Esophagus muscularis mucosa (tissue), 4 donors: ENCODE measurements at places on chromosomes 11 and 22. TPM values are rescaled to one million over a fixed set of nuclear protein-coding genes. Genes with fewer than 3 reads are reported as not detected.

ANKK1 gene
- 0.83 TPM for total RNA-seq

CTSF gene
- total RNA-seq = 73.1 TPM

DMC1 gene
- 1.3 TPM for total RNA-seq

- peaks cover 29% of the 10 kb centered on the region for H3K36me3 ChIP-seq
- H3K4me3 ChIP-seq = no peak overlapping the region
- no peak for DNase-seq
Observed at GRCh38 chr11:44608991-44609782, 43.7 kb downstream of the CD82 start.

GRCh38 chr11:76073724-76074123 lies 132.6 kb downstream of the WNT11 start:
- H3K4me3 ChIP-seq = no peak overlapping the region
- peaks cover 26% of the 10 kb centered on the region for H3K4me1 ChIP-seq
- H3K27me3 ChIP-seq = no peaks in the 10 kb centered on the region
- DNase-seq = no peak
- H3K36me3 ChIP-seq = no peaks in the 10 kb centered on the region

- H3K4me3 ChIP-seq = no peak overlapping the region
- no peaks in the 10 kb centered on the region for H3K36me3 ChIP-seq
- no peak overlapping the region for H3K27ac ChIP-seq
- no peaks in the 10 kb centered on the region for H3K27me3 ChIP-seq
Observed at GRCh38 chr11:28966951-28967350, 858.8 kb downstream of the METTL15 start.
